Putamen (tissue), 1 donor: ENCODE measurements at places on chromosomes 6 and 20.

DNA sequence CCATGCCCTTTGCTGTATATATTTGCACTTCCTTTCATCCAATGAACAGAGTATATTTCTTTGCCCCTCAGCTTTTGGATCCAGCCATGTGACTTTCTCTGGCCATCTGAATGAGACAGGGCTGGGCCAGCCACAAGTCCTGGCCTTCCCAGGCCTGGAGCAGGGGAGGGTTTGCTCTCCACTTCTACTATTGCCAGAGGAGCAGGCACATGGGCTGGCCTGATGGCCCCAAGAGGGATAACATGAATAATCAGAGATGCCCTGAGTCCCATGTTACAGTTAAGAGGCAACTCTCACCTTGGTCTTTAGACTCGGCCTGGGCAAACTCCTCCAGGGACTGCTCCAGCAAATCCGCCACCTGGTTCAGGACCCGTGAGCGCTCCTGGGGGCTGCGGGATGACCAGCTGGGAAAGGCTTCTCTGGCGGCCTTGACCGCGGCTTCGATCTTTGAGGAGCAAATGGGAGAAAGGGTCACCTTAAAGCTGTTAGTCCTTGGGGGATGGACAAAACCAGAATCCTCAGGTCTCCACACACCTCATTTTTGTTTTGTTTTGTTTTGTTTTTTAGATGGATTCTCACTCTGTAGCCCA, 6.3 kb downstream of the ALDH8A1 start:
- no peak for DNase-seq

GRCh38 chr6:162964488-162965140, 236.8 kb downstream of the PACRG start:
- no peak for DNase-seq

DNA sequence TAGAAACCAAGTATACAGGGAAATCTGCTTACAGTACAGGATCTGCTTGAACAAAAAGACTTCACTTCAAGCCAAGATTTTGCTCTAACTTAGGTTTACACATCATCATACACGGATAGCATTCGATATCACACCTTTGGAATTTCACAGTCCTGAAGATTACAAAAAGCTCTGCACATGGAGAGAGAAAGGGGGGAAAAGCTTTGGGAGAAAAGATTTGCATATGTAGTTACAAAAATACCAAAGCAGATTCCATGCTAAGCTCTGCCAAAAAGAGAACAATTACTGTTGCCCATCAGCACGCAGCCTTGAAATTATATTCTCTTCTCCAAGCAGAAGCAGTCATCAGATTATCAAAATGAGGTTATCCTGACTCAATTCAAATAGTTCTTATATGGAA, 62.0 kb downstream of the HIVEP2 start:
- no peak for DNase-seq

DNA sequence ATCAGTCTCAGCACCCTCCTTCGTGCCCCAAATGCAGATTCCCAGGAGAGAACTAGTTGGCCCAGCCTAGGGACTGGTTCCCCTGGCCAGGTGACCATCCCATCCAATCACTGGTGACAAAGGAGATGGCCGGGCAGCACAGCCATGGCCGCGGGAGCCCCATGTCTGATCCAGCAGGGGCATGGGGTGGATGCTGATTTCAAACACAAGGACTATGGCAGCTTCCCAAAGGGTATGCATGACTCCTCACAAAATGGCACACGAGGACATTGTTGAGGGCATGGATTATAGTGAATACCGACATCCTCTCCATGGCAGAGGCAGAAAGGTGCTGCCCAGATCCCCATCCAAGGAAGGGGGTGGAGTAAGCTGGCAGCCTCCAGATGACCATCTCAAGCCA, 9.9 kb upstream of the LSM14B start:
- no peak for DNase-seq

DNA sequence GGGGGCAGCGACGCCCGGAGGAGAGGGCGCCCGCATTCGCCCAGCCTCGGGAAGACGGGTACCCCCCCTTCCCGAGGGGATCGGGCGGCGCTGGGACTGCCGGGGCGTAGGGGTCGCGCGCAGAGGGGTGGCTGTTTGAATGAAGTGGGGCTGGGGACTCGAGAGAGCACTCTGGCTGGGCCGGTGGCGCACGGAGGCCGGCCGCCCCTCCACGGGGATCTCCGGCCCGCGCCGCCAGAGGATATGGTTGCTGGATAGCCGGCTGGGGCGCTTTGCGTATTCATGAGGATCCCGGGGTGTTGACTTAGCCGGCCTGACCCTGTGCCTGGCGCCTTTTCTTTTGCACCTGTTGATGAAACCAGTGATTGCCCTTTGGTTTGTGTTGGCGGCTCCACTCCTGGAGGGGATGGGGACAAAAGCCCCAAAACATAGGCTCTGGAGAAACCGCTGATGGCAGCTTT, 469 bp downstream of the SYNJ2 start:
- no peak for DNase-seq

DNA sequence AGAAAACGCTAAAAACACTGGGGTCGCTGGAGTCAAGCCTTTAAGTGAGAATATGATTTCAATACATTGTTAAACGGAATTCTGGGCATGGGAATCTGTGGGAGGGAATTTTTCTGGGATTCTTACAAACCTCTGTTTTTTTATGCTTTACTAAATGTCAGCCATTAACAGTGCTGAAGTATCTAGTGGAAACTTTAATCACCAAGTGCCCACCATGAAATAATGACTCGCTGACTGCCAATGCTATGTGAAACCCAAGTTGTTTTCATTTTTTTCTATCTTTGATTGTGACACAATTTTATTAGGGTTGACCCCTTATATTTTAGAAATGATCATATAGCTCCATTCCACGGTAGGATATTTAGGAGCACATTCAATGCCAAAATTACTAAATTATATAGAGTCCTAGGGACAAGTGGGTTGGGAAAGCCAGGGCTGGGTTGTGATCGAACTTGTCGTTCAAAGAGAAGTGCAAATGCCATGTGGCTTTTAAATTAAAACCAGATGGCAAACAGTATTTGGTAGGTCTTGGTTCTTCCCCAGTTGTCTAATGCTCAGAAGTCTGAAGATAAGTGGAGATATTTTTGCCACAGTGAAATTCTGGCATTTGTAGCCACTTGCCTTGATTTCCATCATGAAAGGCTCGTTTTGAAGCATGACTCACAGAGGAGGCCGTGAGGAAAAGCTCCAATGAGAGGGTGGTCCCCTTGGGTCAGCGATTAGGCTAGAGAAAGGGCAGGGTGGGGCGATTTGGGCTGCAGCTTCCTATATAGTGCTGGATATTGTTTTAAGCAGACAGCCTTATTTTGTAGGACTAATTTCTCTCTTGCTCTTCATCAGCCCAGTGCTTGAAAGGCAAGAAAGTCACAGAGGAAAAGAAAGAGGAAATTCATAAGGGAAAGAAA, 254.4 kb upstream of the JAG1 start:
- DNase-seq: no peak

GRCh38 chr20:50354721-50355589, 155.2 kb upstream of the PTPN1 start:
- DNase-seq: no peak

DNA sequence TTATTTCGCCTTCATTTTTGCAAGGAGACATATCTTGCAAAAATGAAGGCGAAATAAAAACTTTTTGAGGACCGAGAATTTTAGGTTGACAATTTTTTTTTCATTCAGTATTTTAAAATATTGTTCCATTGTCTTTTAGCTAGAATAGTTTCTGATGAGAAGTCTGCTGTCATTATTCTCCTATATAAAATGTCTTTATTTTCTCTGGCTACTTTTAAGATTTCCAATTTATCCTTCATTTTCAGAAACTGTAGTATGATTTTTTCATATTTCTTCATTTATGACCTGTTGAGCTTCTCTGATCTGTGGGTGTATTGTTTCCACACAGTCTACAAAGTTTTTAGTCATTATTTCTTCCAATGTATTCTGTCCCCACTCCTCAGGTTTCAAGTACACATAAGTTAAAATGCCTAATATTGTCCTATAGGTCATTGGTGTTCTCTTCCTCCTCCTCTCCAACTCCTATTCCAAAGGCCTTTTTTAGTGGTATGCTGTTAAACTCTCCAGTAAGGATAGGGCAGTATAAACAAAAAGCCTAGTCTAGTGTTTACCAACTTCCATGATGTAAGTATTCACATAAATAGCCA, 15.7 kb downstream of the AHI1 start:
- no peak for DNase-seq

DNA sequence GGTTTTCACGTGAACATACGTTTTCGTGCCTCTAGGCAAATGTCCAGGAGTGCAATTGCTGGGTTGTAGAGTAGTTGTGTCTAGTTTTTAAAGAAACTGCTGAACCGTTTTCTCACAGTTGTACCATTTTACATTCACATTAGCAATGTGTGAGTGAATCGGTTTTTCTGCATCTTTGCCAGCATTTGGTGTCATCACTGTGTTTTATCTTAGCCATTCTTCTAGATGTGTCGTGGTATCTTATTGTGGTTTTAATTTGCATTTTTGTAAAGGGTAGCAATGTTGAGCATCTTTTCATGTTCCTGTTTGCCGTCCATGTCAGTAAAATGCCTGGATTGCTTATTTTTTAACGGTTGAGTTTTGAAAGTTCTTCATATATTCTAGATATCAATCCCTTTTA, 10.2 kb downstream of the DOK5 start:
- no peak for DNase-seq

- no peak for DNase-seq
Observed at GRCh38 chr6:13373488-13373886, 45.1 kb upstream of the TBC1D7 start.

GRCh38 chr20:59923514-59923913, 9.9 kb downstream of the SYCP2 start:
- no peak for DNase-seq

- no peak for DNase-seq
Observed at GRCh38 chr20:45823949-45824835, 2.9 kb downstream of the TNNC2 start.

- no peak for DNase-seq
Observed at GRCh38 chr20:3658019-3658715, 5.0 kb downstream of the GFRA4 start.

DNA sequence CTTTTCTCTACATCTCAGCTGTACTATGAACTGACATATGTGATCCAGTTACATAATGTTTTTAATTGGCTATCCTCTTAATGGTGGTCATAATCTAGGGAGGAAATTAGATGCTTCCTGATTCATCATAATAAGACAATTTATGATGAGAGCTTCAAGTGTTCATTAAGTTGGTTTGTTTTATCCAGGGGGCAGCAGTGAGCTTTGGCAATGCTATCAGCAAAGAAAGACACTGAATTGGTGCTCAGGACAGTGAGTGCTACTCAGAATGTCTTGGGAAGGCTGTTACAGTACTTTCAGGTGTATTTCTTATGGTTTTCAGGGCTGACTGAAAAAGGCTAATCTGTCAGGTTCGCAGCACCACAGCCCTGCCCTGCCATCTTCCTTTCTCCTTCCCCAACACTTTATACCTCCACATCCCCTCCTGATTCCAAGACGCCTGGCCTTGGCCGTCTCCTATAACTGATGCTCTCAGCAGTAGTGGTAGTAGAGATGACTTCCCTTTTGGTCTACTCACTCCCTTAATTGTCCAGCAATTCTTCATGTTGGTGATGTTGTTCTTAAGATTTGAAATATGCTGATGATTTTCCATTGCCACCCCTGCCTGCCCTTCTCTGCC, 67.0 kb upstream of the TNFAIP3 start:
- peak; percentile 43 for DNase-seq

GRCh38 chr6:77143659-77144447, 319.4 kb downstream of the HTR1B start:
- no peak for DNase-seq

DNA sequence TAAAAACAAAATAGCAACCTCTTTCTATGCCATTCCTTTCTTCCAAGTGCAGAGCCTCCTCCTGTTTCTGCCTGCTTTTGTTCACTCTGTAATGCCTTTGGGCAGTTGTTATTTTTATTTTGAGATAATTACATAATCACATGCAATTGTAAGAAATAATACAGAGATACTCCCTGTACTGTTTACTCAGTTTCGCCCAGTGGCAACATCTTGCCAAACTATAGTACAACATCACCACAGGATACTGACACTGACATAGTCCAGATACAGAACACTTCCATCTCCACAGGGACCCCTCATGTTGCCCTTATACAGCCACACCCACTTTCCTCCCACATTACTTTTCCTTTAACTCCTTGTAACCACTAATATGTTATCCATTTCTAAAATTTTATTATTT, 59.7 kb downstream of the BANF2 start:
- DNase-seq: no peak
